ENCODE measurements at places on chromosomes 11 and 22. TPM values are rescaled to one million over a fixed set of nuclear protein-coding genes. Genes with fewer than 3 reads are reported as not detected.

Gene ANGPTL5
- total RNA-seq = not detected

DNA sequence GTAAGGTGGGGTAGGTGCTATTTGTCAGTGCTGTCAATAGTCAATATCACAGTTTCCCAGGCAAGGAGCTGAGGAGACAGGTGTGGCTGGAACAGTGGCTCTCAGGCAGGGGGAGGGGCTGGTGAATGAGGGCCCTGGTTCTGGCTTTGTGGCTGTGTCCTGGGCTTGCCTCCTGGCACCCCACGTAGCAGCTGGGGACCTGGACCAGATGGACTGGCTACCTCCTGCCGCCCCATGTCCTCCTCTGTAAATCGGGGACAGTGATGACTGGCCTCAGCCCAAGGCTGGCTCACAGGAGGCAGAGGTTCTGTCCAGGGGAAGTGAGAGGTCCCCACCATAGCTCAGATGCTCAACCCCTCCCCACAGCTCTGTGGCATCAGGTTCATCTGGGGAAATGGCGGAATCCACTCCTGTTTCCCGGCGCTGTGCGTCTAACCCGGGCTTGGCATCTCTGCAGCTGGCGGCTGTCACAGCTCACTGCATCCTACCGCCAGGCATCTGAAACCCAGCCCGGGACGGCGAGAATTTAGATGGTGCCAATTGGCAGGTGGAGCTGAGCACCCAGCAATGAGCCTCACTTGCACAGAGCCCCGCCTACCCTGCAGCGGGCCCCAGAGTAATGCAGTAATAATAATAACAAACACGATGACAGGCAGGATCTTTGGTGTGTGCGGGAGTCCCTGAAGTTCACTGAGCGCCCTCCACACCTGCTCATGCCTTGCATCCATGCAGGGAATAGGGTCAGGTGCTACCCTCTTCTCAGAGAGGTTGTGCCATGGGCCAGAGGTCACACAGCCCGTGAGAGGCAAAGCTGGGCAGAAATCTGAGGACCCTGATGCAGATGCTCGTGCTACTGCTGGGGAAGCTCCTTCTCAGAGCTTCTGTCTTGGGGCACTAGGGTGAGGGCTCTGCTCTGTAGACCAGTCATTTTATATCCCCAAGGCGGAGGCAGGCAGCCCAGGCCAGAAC, 27.8 kb upstream of the SHISAL1 start:
- no peak for DNase-seq

Gene RGL4
- not detected for total RNA-seq

GRCh38 chr11:63551091-63551888, 11.9 kb downstream of the PLAAT2 start:
- no peak for DNase-seq

GRCh38 chr11:115503083-115503885, 931 bp downstream of the CADM1 start:
- peak; percentile 64 for DNase-seq

Gene POTEH
- not detected for total RNA-seq

Gene PRR5
- total RNA-seq = 13.0 TPM

Measured in mammary epithelial cell (primary cell).